ENCODE measurements at places on chromosomes 11 and 22.

GRCh38 chr11:31757260-31757835 is 53.8 kb downstream of the PAX6 start:
- DNase-seq: no peak

DNA sequence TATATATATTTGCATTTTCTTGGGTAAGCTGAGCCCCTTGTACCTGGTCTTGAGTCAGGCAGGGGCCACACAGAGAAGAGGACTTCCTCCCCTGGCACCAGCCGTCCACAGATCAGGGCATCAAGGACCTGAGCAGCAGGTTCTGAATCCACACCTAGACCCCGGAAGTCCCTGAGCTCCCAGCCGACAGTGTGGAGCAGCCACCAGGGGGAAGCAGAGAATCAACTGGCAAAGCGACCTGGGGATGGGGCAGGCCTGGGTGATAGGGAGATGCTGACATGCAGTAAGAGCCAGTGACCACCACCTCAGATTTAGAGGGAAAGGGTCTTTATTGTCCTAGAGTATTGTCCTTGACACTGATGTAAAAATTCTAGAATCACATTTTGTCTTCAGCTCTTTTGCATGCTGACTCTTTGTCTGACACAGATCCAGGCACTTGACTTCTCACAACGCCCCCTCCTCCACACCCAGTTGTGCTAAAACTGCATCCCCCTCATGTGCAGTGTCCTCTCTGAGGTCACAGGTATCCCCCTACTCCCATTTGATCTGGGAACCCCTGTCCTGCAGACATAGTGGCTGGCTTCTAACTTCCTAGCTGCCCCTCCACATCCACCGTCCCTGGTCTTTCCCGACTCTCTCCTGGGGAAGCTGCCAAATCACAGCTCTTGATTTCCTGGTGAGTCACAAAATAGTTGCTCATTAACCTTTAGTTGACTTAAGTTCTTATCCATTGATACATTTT is 109.3 kb downstream of the GGTLC2 start:
- DNase-seq: peak; percentile 70

GRCh38 chr11:97325693-97326092 is 935.9 kb downstream of the JRKL start:
- DNase-seq: no peak

DNA sequence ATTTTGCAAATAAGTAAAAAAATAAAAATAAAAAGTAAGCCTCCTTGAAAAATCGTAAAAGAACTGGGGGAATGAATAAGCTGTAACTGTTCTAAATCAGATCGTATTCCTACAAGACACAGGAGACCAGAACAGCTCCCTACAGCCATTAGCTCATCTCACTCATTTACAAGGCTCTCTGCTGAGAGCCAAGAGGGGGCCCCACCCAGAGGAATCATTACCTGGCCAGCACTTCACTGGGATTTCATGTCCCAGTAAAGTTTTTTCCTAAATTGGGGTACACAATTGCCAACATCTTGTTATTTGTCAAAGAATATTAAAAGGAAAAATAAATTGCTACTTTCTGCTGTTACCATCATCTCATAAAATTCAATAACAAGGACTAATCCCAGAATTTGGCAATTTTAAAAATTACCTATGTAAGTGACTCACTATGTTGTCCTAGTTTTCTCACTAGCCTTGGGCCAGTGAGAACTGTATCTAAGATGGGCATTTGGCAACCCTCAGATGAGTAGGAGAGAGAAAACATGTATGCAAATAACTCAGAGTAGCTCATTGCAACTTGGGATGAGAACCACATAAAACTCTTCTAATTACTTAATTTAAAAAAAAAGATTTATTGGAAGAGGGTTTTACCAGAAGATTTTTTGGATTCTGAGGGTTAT is 18.4 kb upstream of the SMTN start:
- DNase-seq: no peak
